Suprapubic skin (tissue), 4 donors: ENCODE measurements at places on chromosomes 13 and 19. TPM values are rescaled to one million over a fixed set of nuclear protein-coding genes. Genes with fewer than 3 reads are reported as not detected.
A peak's percentile ranks its signal among the peaks of the same experiment; 100 is the strongest.

DNA sequence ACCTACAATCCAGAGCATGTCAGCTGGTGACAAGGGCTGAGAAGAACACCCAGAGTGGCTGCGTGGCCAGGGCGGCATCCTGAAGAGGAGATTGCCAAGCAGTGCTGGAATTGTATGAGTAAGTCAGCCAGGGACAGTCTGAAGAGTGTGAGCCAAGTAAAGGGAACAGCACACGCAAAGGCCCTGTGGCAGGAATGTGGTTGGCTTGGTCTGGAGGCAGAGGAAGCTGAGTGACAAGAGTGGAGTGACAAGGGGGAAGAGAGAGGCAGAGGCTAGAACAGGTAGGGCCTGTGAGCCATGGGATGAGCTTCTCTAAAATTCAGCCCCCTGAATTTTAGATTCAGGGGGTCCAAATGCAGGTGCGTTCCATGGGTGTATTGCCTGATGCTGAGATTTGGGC is 53.7 kb upstream of the UQCRFS1 start:
- no peak overlapping the region for H3K27ac ChIP-seq
- peaks cover 5% of the 10 kb centered on the region for H3K4me1 ChIP-seq
- H3K27me3 ChIP-seq, result peaks cover 39% of the 10 kb centered on the region
- no peak overlapping the region for H3K4me3 ChIP-seq

- no peak for DNase-seq
- no peaks in the 10 kb centered on the region for H3K36me3 ChIP-seq
- no peak overlapping the region for H3K4me3 ChIP-seq
- H3K27me3 ChIP-seq, result peaks cover 16% of the 10 kb centered on the region
- H3K27ac ChIP-seq, result no peak overlapping the region
These were observed 49.8 kb downstream of the ATP8A2 start for GRCh38 chr13:25421612-25422011.

GRCh38 chr19:16458391-16459341 is 13.1 kb downstream of the EPS15L1 start:
- no peaks in the 10 kb centered on the region for H3K36me3 ChIP-seq
- H3K4me3 ChIP-seq, result no peak overlapping the region
- no peaks in the 10 kb centered on the region for H3K27me3 ChIP-seq
- peaks cover 52% of the 10 kb centered on the region for H3K4me1 ChIP-seq

DNA sequence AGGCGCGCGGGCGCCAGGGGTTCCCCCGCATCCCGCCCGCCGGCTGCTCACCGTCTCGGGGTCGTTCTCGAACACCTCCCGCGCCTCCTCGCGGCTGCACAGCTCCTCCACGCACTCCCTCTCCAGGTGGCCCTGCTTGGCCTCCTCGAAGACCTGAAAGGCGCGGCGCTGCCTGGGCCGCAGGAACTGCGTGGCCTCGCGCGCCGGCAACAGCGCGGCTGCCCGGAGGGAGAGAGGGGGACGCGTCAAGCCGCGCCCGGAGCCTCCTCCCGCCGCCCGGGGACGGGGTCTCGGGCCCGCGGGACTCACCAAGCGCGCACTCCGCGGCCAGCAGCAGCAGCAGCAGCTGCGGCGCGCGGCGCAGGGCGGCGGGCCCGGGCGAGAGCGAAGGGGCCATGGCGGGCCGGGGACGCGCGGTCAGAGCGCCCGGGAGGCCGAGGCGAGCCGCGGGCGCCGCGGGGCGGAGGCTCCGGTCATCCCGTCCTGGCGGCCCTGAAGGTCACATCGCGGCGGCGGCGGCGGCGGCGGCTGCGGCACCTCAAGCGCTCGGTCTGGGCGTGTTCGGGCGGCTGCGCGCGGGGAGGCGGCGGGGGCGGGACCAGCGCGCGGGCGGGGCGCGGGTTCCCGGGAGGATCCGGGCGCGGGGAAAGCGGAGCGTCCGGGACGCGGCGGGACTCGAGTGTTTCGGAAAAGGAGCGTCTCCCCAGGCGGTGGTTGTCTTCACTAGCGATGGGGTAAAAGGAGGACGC is at the start of gene GAS6:
GAS6 (minus strand) TSS at position 553 of the 749 bp plus-strand sequence; CDS start at position 397, 156 bp downstream.
- peaks cover 39% of the 10 kb centered on the region for H3K4me1 ChIP-seq
- H3K36me3 ChIP-seq, result no peaks in the 10 kb centered on the region
- H3K27ac ChIP-seq, result peak within 1 kb of the TSS; percentile 86
- no peaks in the 10 kb centered on the region for H3K27me3 ChIP-seq

The NXNL1 gene
- not detected for total RNA-seq
